ENCODE measurements at places on chromosomes 6 and 20.

DNA sequence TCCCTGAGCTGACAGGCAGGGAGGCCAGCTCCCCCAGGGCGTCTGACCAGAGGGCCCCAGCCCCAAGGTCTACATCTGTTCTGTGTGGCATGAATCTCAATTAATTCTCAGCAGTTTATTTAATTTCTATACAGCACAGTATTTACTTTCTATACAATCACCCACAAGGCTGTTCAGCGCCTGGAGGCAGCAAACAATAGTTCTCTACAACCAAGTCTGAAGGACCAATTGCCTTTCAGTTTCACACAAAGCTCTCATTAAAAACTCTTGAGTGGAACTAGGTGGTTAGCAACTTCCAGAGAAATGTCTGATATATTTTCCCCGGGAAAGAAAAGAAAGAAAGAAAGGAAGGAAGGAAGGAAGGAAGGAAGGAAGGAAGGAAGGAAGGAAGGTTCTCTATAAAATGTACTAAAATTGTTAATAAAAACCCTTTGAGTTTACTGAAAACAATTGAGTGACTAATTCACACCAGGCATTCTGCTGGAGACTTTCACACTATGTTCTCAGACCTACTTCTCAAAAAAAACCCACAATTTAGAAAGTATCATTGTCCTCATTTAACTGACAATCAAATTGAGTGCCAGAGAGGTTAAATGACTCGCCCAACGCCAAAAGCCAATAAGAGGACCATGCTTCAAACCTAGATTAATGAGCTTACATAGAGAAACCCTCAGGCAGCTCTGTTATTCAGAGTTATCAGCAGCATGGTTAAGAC is 62.5 kb downstream of the METTL24 start:
- DNase-seq = no peak

DNA sequence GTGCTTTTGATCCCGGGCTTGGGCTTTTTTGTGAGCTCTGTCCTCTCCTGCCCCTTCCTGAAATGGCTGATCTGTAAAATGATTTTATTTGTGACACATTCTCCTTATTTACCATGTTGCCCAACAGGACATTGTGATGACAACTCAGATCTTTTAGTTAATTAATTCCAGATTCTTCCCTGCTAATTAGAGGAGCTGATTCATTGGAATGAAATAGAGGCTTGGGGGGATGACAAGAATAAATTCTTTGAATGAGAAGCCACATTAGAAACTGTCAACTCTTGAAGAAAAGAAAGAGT is 26.1 kb upstream of the GABRR1 start:
- DNase-seq = no peak

DNA sequence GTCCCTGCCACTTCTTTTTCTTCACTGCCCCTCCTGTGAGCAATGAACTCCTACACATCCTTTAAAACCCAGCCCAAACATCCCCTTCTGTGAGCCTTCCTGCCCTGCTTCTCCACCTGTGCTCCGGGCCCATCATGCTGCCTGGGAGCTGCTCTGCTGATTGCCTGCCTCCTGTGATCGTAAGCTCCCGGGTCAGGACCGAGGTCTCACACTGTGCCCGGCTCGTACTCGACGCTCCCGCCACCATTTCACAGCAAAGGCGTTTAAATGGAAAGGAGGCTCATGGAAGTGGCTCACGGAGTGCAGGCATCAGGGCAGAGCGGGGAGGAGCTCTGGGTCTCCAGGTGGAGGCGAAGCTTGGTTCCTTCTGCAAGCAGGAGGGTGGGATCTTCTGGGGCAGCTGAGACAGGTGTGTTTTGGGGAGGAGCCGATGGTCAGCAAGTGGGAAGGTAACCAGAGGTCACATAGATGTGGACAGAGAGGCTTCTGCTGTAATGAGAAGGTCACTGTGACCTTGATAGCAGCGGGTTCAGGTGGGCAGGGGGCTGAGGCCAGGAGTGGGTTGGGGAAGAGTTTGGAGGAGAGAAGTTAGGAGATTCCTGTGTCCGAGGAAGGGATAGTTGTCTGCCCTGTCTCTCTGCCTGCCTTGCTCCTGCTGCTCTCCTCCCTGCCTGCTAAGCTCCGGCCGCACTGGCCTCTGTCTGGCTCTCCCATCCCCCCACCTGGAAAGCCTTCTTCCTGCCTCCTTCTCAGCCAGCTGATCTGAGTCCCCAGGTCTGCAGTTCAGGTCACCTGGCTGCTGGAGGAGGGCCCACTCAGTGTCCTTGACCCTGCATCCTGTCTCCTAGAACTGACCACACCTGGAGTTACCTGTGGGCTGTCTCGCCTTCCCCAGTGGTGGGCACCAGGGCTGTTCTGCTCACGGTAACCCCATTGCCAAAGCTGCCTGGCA is 52.7 kb upstream of the FRMD1 start:
- DNase-seq = no peak

- no peak for DNase-seq
Measured at GRCh38 chr6:158461954-158462353, 97.9 kb upstream of the TMEM181 start.

DNA sequence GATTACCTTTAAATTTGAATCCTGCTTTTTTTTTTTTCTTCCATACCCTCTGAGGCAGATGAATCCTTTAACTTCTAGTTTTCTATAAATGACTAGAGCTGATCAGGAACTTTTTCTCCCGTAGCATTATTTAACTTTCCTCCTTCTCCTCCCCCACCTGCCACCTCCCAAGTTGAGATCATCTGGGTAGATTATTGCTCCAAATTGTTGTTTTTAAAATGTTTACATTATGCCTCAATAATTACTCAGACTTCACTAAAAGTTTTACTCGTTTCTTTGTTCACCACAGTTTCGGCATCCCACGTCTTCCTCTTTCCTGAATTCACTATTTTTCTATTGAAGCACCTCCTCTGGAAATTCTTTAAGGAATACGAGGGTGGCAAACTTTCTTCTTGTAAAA is 16.6 kb upstream of the SCUBE3 start:
- no peak for DNase-seq

- no peak for DNase-seq
Measured at GRCh38 chr20:58524814-58525213, 9.6 kb upstream of the APCDD1L start.

DNA sequence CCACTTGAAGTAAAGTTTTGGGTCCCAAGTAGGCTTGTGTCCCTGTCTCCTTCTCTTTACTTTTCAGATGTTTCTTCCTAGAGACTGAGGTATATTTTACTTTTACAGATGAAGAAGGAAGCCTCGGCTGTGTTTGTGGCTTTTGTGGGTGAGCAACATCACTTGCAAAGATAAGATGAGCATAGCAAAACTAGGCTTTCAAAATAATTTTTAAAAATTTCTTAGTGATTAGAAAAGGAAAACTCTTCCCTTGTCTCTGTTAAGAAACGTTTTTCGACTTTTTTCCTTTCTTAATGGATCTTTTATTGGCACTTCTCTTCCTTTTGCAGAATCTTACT is 7.6 kb downstream of the PTPN1 start:
- DNase-seq = no peak
